ENCODE measurements at places on chromosomes 3 and 15.

GRCh38 chr3:183924956-183925355 is 40.3 kb upstream of the PARL start:
- DNase-seq: no peak

- DNase-seq: no peak
Observed at GRCh38 chr3:51942603-51943450, 664 bp downstream of the PARP3 start.

DNA sequence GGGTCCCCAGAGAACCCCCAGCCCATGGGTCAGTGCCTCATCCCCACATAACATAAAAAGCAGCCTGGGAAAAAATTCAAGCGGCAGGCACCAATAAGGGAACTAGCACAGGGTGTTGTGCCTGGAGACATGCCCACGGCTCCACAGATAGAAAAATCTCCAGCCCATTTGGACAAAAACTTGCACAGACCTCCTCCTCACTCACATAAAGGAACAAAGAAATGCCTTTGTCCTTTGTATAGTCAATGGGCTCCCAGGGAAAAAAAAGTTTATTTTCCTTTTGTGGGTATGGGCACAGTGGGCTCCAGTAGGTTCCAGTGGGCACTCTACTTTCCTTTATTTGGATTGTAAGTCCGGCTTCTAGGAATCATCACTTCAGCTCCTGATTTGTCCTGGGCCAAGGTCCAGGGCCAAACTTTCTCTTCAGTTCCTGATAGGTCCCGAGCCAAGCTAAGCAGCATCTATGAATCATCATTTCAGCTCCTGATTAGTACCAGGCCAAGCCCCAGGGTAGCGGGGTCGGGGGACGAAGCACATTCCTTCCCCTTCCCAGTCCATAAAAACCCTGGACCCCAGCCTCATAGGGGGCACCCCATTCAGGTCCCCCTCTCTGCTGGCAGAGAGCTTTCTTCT is 1.6 kb upstream of the DNAH12 start:
- DNase-seq: no peak

DNA sequence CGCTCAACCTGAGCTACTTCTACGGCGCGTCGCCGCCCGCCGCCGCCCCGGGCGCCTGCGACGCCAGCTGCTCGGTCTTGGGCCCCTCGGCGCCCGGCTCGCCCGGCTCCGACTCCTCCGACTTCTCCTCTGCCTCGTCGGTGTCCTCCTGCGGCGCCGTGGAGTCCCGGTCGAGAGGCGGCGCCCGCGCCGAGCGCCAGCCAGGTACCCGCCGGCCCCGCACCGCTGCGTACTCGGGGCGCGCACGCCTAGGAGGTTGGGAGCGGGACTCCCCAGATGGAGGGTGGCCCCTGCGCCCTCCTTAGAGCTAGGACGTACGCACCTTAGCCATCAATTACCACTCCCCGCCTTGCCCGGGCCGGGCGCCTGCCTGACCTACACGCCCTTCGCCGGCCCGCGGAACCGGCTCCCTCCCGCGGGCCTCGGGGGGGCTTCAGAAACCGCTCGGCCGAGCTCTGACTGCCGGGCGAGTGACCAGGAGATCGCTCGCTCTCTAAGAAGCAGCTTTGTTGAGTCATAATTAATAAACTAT is 466 bp downstream of the NFKBIZ start:
- no peak for DNase-seq

- no peak for DNase-seq
Observed at GRCh38 chr15:41291065-41291631, 41.2 kb downstream of the OIP5 start.

GRCh38 chr3:49316696-49317457 is 23.0 kb downstream of the USP4 start:
- no peak for DNase-seq

DNA sequence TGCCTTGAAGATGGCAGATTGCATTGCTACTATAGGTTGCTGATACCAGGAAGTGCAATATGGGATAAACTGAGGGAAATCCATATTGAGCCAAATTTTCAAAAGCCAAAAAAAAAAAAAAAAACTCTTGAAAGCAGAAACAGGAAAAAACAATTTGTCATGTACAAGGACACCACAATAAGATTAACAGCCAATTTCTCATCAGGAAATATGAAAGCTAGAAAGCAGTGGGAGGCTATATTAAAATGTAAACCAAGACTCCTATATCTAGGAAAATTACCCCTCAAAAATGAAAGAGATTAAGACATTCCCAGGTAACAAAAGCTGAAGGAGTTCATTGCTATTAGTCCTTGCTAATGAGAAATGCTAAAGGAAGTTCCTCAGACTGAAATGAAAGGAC is 462.8 kb upstream of the DPH6 start:
- no peak for DNase-seq

DNA sequence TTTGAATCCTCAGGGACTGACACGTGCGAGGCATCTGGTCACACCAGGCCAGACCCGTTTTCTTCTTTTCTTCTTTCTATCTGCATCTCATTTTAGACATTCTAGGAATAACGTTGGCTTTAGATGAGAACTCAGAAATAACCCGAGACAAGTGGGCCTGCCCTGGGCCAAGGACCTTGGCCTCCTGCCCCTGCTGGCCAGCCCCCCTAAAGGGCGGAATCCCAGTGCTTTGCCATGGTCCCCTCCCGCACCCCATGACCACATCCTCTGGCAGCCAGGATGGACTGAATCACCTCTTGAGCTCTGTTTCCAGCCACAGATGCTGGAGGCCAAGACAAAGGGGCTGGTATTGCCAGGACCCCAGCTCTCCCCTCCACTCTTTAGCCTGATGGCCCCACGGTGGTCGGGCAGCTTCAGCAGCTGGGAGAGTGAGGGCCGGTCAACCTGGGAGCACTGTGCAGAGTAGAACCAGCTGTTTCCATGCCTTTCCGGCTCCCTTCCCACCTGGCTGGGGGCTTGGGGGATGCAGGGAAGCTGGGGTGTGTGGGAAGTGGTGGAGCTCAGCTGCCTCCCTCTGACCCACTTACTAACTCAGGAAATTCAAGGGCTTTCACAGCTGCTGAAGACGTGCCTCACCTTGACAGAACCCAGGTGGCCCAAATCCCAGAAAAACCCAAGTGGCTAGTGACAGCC is 190.9 kb downstream of the FAM43A start:
- peak; percentile 84 for DNase-seq

GRCh38 chr3:170421758-170422157 is 3.1 kb downstream of the CLDN11 start:
- DNase-seq: no peak

GRCh38 chr15:57156210-57156884 is 220.0 kb upstream of the CGNL1 start:
- no peak for DNase-seq

- DNase-seq: no peak
Observed at GRCh38 chr3:118488732-118489131, 545.9 kb downstream of the IGSF11 start.

DNA sequence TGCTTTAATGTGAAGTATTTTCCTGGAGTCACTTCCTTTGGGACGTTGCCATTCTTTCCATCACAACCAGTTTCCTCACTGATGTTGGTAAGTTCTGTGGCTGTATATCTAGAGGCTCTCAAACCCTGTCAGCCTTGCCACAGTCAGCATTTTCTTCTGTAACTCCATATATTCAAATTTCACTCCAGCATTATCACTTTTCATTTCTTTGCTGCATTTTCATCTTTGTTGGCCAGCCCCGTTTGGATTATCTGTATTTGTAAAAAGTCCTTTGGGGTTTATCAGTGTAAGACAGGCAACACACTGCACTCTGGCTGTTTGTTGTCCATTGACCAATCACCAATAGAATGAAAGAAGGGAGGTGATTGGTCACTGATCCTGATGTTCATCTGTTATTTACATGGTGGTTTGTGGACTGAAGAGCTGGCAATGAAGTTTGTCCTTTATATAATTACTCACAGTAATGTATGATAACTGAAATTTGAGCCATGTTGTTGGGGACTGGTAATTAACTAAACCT is 20.3 kb downstream of the GMPS start:
- no peak for DNase-seq

GRCh38 chr3:168398371-168399025 is 302.8 kb upstream of the GOLIM4 start:
- DNase-seq: no peak

GRCh38 chr3:169242708-169243513 is 420.6 kb downstream of the MECOM start:
- no peak for DNase-seq

GRCh38 chr3:72008226-72008996 is 223.5 kb upstream of the PROK2 start:
- DNase-seq: no peak

DNA sequence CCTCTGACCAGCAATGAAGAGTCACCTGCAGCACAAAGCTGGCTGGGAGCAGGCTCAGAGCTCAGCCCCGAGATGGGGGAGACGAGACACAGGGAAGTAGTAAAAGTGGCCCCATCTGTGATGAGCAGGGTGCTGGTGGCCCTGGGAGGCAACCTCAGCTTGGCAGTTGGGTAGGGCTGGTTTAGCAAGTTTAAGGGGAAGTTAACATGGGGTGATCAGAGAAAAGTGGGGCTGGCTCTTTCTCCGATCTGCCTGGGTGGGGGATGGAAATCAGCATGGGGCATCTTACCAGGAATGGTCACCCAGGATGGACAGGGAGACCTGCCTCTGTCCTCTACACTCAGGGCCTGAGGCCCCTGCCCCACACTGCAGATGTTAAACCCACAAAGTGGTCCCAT is 29.9 kb upstream of the SFMBT1 start:
- DNase-seq: no peak

DNA sequence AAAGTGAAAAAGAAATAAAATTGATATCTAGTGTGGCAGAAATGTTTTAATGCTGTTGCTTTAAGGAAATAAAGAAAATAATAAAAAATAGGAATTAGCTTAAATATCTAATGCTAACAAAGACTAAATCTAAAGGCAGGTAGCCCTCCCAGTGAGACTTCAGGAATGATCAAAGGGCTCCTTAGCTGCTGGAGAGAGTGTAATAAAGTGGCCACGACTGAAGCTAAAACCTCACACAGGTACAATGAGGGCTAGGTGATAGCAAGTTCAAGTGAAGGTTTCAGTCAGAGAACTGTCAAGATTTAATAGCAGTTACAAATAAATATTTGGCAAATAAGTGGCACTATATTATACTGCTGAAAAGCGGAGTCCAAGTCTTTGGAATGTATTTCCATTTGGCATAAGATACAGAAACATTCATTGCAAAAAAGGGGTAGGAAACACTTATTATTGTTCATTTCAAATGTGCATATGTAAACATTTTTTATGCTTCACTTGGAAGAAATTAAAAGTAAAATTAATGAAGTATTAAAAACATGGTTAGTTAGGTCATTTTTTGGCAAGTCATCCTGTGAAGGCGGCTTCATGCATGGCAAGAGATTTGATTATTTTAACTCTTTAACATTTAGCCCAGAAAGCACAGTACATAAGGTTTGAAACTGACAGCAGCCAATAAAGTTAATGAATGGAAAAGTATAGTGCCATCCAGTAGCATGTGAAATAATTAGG is 168.2 kb downstream of the ECT2 start:
- no peak for DNase-seq

DNA sequence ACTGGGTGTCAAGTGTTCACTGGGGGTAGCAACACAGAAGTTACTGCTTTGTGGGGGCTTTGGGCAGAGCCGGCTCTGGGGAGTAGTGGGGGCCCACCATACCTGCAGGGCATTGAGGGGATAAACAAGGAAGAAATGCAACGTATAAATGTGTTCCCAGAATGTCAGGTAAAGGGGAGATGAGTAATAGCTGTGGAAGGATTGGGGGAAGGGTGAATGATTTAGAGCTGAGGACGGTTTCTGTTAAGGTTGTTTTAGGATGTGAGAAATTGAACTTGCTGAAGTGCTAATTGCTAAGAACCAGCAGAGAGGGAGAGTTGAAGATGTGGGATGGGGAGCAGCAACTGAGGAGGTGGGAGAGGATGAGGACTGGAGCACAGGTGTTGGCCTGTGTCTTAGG is 10.7 kb downstream of the SCG5 start:
- DNase-seq: no peak

DNA sequence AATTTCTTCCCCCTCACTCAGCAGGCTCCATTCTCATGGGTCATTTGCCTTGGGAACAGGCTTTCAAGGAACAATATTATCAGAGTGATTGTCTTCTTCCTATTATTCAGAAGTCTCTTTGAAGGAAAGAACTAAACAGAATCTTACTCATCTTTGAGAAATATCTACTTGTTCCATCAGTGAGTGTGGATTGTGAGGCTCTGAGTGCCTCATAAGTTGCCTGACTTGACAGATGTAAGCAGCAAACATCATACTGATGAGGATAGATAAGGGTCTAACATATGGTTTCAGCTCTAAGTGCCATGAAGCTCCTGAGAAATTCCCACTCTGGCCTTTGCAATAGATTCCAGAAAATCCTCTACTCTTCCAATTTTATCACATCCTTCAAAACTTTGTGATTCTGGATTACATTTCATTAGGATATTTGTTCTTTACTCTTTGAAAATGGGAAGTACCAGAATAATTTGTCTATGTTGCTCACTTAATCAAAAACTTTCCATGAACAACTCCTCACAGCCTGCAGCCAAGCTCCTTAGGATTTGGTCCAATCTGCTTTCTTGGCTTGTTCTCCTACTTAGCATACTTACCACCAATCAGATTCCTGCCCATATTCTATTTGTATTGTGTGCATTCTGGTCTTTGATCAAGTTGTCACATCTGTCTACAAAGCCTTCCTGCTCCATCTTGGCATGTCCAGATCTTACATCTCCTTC is 120.1 kb downstream of the RPL22L1 start:
- DNase-seq: no peak

- DNase-seq: no peak
Observed at GRCh38 chr15:62288361-62289017, 123.4 kb upstream of the C2CD4B start.

DNA sequence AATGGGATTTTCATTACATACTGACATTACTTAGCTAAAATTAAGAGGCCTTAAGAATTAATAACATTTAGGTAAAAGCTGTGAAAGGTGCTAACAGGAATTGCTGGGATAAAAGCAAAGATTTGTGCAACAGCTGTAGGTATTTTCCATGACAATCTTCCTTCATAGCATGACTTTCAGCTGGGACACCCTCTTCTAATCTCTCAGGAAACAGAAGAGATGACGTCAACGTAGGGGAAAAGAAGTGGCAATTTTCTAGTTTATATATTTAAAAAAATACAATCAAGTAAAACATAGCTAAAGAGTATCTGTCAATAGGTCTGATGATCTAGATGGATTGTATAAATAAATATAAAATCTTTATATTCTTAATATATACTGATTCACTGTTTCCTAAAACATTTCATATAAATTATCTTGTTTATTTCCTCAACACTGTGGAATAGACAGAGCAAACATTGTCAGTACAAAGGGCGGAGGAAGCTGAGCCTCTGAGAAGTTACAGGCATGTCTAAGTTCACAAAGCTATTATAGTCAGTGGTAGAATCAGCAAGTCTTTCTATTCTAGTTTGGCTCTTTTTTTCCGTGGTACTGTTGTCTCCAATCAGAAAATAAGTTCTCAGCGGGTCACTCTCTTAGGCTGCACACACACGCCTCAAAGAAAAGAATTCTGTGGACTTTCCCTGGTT is 217.0 kb downstream of the P3H2 start:
- no peak for DNase-seq

DNA sequence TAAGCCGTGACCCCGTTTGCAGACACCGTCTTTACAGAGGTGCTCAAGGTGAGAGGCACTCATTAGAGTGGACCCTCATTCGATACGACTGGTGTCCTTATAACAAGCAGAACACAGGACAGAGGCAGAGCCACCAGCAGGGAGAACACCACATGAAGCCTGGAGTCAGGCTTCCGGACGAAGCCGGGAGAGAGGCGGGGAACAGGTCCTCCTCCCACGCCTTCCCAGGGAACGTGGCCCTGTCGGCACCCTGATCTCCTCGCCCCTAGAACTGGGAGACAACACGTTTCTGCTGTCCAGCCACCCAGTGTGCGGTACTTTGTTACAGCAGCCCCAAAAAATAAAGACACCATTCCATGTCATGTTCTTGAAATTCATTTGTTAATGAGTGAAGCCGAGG is 33.6 kb downstream of the ZDHHC19 start:
- DNase-seq: no peak

GRCh38 chr3:86239946-86240345 is 751.0 kb downstream of the VGLL3 start:
- no peak for DNase-seq

All from vagina (tissue), 2 donors.